Transverse colon (tissue), 4 donors: ENCODE measurements at places on chromosomes 16 and 17.
A peak's percentile ranks its signal among the peaks of the same experiment; 100 is the strongest.

- H3K27ac ChIP-seq, result no peak overlapping the region
- no peaks in the 10 kb centered on the region for H3K27me3 ChIP-seq
- DNase-seq, result no peak
- no peaks in the 10 kb centered on the region for H3K4me1 ChIP-seq
- no peaks in the 10 kb centered on the region for H3K36me3 ChIP-seq
These were observed 9.2 kb upstream of the NF1 start for GRCh38 chr17:31085563-31085962.

- no peaks in the 10 kb centered on the region for H3K27me3 ChIP-seq
- no peak for DNase-seq
- H3K27ac ChIP-seq, result no peak overlapping the region
- no peak overlapping the region for H3K4me3 ChIP-seq
These were observed 83.7 kb downstream of the SSH2 start for GRCh38 chr17:29846298-29846697.

DNA sequence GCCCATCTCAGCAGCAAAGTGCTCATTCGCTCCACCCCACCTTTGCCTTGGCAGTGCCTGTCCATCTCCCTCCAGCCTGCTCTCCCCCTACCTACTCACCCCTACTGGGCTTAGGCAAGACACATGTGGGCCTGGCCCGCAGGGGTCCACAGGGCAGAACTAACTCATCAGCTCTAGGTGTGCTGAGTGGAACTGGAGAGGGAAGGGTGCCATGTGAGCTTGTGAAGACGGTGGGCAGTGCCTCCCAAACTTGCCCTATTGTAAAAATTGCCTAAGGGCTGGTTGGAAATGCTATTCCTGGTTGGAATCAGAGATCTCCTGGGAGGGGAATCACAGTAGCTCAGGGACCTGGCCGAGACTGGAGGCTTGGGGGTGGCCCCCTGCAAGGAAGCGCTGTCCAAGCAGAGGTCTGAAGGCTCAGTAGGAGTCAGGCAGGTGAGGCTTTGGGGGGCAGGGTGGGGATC, 29.1 kb upstream of the TNS4 start:
- no peak overlapping the region for H3K27ac ChIP-seq
- DNase-seq, result no peak
- H3K4me3 ChIP-seq, result no peak overlapping the region

GRCh38 chr17:17359271-17359670, 56.1 kb downstream of the NT5M start:
- no peak for DNase-seq
- no peaks in the 10 kb centered on the region for H3K27me3 ChIP-seq
- no peak overlapping the region for H3K4me3 ChIP-seq
- no peaks in the 10 kb centered on the region for H3K4me1 ChIP-seq

- no peak overlapping the region for H3K27ac ChIP-seq
- no peaks in the 10 kb centered on the region for H3K27me3 ChIP-seq
- H3K4me1 ChIP-seq, result peaks cover 22% of the 10 kb centered on the region
- DNase-seq, result no peak
- no peak overlapping the region for H3K4me3 ChIP-seq
These were observed 12.5 kb downstream of the RPH3AL start for GRCh38 chr17:340074-340473.

GRCh38 chr17:5299383-5299782, 17.3 kb downstream of the RABEP1 start:
- no peak overlapping the region for H3K4me3 ChIP-seq
- no peaks in the 10 kb centered on the region for H3K36me3 ChIP-seq
- no peaks in the 10 kb centered on the region for H3K27me3 ChIP-seq
- H3K27ac ChIP-seq, result no peak overlapping the region
- H3K4me1 ChIP-seq, result no peaks in the 10 kb centered on the region

GRCh38 chr16:11356573-11357331, 11.5 kb downstream of the RMI2 start:
- H3K4me1 ChIP-seq, result peaks cover 9% of the 10 kb centered on the region
- H3K27me3 ChIP-seq, result no peaks in the 10 kb centered on the region
- peak; percentile 81 for DNase-seq
- H3K4me3 ChIP-seq, result no peak overlapping the region

DNA sequence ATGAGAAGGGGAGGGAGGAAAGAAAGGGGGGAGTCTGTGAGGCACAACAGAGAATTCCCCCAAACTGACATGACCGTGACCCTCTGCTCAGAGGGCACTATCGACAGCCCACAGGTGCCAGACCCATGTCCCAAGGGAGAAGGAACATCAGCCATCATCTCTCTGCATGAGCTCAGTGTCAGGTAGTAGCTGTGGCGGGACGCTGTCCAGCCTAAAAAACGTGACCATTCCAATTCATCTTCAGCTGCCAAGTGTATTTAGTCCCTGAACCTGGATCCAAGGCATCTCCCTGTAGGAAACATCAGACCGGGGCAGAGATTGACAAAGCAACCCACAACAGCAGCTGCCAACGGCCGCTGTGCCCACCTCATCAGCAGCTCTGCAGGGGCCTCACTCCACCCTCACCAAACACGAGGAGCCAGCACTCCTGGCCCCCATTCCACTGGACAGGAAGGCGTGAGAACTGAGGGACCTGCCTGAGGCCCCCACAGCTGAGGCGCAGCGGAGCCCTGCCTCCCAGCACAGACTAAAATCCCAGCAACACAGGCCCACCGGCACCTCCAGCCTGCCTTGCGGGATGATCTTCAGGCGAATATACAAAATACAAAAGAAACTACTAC, 8.6 kb downstream of the TAF1C start:
- H3K36me3 ChIP-seq, result peaks cover 5% of the 10 kb centered on the region
- H3K4me1 ChIP-seq, result peaks cover 17% of the 10 kb centered on the region
- no peak overlapping the region for H3K4me3 ChIP-seq
- H3K27ac ChIP-seq, result peak overlapping the region; percentile 79
- no peaks in the 10 kb centered on the region for H3K27me3 ChIP-seq
- DNase-seq, result no peak
